MM.1S (cell line): ENCODE measurements at places on chromosomes 3 and 15.

DNA sequence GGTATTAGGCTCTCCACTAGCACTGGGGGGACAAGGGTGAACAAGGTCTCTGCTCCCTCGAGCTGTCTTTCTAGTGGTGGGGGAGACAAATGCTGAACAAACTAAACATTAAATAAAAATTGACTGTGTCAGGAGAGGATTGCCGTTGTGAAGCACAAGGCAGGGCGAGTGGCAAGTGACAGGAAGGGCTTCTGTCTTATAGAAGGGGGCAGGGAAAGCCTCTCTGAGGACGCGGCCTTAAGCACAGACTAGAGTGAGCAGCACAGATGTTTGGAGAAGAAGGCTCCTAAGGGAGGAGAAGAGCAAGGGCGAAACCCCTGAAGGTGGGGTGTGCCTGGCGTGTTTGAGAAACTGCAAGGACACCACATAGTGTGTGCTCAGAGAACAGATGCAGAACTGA, 50.9 kb upstream of the ATP2B2 start:
- DNase-seq = no peak

DNA sequence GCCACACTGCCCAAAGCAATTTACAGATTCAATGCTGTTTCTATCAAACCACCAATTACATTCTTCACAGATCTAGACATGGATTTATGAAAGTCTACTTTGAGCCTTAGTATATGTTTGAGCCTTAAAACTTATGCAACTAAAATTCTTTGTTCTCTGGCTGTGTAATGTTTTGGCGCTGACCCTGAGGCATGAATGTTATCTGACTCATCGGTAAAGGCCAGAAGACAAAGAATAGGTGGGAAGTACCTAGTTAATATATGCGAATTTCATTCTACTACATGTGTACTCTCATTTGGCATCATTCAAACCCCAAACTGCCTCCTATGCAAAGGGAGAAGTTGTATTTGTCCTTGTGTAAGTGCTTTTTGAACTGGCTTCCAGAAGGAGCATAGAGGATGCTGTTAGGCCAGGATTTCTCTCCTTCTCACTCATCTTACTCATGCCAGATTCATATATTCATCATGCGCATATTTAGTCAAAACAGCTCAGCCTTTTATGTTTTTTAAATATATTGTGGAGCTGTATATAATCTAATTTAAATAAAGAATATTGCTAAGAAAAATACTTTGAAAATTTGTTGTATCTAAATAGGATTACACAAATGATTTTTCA, 204.2 kb downstream of the NFKBIZ start:
- DNase-seq = no peak

- DNase-seq = no peak
Observed at GRCh38 chr15:39510001-39510701, 70.7 kb upstream of the THBS1 start.

GRCh38 chr3:120497336-120497735, 46.5 kb upstream of the FSTL1 start:
- no peak for DNase-seq

DNA sequence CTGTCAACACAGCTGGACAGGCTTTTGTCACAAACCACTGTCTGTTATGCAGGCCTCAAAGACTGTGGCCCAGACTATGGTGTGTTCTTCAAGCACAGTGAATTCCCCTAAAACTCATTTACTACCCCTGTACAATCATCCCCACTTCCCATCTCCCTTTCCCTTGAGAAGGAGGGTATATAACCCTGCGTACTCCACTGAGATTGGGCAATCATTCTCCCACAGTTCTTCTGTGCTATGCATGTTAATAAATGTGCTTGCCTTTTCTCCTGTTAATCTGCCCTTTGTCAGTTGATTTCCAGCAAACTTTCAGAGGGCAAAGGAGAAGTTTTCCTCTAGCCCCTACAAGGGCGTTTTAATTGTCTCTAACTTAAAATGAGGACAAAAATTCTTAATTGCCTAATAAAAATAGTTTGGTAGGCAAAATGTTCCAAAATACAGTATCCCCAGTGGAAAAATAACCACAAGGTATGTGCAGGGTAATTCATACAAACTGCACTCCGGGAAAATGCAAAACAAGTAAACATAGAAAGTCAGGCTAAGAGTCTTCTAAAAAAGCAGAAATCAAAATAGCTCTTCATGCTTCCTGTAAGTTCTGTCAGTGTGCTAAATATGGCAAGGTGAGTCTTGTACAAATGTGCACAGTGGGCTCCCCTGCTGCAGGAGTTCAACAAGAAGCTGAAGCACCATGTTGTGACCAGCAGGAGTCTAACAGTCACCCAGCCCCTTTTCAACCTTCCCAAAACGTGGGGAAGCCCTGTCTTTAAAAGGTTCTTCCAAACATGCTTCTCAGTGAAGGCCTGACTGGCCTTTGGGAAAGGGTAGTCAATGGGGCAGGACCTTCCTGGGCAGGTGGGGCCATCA, 10.2 kb downstream of the ATP10A start:
- no peak for DNase-seq

DNA sequence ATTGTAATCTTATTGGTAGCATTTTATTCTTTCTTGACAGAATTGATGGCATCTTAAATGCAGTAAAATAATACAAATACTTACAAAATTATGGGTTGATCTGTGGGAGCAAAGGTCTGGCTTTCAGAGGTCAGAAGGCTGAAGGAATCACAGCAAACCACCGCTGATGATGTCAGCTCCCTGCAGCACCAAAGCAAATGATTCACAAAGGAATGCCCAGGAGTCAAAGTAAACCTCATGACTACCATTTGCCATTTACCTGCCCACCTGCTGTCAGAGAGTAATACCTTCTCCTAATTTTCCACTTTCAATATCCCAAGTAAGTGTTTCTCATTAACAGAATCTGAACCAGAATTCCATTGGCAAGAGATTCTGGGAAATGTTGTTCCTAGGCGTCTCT, 46.1 kb downstream of the CPA3 start:
- no peak for DNase-seq

DNA sequence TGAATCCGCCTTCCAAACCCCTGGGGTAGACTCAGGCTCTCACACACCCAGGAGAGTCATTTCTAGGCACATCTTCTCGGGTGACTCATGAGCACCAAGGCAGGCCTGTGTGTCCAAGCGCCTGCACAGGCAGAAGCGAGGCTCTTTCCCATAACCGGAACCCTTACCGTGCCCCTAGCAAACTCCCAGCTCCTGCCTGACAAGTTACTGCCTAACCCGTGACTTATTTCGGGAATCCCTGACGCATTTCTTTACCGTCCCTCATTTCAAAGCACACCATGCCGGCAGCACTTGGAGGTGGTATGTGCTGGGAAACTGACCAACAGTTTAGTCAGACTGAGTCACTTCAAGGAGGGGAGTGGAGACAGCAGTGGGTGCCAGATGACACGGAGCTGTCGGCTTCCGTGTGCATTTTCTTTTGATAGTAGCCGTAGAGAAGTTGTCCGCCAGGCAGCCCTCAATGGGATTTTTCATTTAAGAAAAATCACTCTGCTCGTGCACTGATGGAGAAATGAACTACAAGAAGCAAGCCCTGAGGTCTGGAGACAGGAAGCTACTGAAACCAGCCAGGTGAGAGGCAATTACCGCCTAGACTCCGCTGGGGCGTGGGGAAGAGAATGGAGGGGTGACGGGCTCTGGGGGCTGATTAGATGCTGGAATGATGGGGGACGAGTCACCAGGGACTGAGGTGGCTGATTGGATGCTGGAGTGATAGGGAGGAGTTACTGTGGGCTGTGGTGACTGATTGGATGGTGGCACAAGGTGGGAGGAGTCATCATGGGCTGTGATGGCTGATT, 17.3 kb upstream of the HRH1 start:
- no peak for DNase-seq

- no peak for DNase-seq
Observed at GRCh38 chr15:31259562-31260252, 66.9 kb upstream of the KLF13 start.

- no peak for DNase-seq
Observed at GRCh38 chr15:62740141-62741004, 302.2 kb upstream of the TPM1 start.

DNA sequence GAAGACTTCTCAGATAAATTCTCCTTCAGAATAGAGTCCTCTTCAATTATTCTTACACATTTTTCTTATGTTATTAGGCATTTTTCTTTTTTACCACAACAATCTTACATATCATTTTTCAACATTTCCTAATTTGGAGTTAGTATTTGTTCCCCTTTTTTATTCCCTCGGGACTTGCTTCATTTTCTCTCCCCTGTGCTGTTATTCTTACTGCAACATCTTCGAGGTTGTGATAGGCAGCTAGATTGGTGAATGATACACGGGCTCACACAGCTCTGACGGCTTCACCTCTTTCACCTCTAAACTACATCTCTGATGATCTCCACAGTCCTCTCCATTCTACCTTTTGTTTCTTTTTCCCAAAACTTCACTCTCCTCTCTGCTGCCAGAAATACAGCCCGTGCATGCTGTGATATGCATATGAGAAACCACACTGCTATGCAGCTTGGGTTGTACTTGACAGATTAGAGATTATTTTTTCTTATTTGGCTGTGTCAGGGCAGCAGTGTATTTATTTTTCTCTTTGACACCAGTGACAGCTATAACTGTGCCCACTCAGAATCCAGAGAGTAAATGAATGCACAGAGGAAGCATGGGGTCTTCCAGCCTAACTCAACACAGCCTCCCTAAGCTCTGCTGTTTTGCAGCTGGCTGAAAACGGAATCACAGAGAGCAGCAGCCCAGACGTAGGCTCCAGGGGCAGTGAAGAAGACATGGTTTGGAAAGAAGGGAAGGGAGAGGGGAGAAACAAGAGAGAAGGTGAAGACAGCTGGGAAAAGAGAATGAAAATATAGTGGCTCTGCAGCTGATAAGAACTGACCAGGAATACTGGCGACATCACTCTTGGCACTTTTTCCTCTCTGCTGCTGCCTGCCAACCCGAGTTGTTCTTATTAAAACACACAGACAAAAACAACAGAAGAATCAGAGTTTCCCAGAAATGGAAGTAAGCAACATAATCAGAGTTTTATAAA, 61.8 kb downstream of the SLC9A9 start:
- DNase-seq = no peak

GRCh38 chr15:75823860-75824613, 19.2 kb upstream of the UBE2Q2 start:
- DNase-seq = no peak

- no peak for DNase-seq
Observed at GRCh38 chr3:99287876-99288275, 350.5 kb upstream of the COL8A1 start.

GRCh38 chr15:68231102-68231818, 1.7 kb upstream of the CLN6 start:
- DNase-seq = no peak

GRCh38 chr15:96349857-96350720, 19.6 kb downstream of the NR2F2 start:
- no peak for DNase-seq

DNA sequence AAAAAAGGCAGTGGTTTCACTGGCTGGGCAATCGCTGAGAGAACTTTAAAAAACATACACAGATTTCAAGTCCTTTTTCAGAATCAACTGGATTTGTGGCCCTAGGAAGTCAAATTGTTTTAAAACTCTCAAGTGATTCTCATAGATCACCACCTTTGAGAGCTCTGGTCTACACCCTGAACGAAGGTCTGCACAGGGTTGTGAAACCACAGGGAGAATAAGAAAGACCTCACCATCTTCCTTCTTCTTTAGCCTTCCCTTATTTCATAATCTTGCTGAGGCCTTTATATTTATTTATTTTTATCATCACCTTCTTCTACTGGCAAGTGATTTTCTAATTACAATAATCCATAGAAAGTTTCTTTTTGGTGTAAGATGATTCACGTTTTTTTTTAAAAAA, 58.1 kb downstream of the FOXP1 start:
- no peak for DNase-seq

DNA sequence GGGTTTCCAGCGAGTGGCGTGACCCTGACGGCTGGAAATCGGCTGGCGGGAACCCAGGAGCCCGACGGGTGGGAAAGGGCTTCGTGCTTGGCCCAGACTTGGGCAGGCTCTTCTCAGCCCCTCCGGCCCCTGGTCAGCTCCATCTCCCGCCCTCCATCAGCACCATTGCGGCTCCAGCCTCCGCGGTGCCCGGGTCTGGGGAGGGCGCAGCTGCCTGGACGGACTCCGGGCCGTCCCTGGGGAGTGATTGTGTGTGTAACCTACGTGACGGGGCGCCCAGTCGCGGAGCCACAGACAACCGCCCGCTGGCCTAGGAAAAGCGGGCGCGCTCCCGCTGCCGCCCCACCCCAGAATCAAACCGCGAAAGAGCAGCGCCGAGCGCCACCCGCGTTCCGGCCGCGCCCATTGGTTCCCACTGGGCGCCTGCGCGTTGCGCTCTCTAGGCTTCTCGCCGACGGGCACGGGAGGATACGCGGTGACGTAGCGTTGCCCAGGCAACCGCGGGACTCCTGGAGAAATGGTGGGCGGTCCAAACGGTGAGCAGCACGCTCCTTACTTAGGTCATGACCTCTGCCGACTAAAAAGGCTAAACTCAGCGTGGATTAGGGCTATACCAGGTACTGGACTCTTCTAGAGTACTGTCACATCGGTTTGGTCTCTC, at the start of gene CFAP20DC:
TSS of gene CFAP20DC (minus strand) at position 355 of the 661 bp plus-strand sequence. CDS start 394 bp downstream, outside the sequence.
- peak; percentile 98 for DNase-seq

GRCh38 chr3:50147861-50148260, 7.3 kb upstream of the SEMA3F start:
- DNase-seq = no peak

DNA sequence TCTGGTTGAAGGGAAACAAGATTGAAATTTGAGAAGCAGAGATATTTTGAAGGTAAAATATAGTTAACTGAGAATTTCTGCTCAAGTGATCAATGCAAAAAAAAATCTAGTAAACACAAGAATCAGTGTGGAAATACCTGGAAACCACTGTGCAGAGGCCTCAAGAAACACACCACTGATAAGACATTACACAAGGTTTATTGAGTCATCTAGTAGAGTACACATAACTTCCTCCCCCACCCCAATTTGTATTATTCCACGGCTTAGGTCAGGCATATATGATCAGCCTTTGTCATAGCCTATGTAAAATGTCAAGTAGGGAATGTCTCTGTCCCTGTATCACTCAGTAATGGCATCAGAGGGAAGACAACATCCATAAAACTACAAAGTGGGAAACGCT, 447.8 kb upstream of the BCHE start:
- no peak for DNase-seq

- DNase-seq = peak; percentile 84
Observed at GRCh38 chr3:143119009-143119914, at the start of gene CHST2. Gene CHST2, plus strand, starts transcription at chr3:143119771. Its CDS starts 1,046 bp downstream, at chr3:143120817.

DNA sequence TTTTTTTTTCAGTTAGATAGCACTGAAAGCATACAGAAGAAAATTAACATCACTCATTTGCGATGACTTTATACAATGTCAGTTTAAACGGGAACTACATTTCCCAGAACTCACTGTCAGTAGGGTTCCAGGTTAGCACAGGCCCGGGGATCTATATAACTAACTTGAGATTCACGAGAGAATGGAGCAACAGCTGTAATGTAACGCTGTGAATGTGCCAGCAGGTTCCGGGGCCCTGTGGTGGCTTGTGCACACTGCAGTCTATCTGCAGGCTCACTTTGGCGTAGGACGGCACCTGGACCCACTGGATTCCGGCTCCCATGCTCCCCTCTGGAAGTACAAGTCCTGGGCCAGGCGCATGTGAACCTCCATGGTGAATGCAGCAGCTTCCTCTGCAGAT, 19.4 kb downstream of the CCR1 start:
- no peak for DNase-seq

- no peak for DNase-seq
Observed at GRCh38 chr3:114858329-114858728, 288.8 kb downstream of the ZBTB20 start.

- DNase-seq = no peak
Observed at GRCh38 chr3:6854184-6854583, 6.7 kb upstream of the GRM7 start.
